Activated CD8-positive, alpha-beta memory T cell treated with anti-CD3 and anti-CD28 coated beads for 1 hour (primary cell): ENCODE measurements at places on chromosomes 3 and 15.

- DNase-seq = no peak
Measured at GRCh38 chr3:30835667-30836066, 58.8 kb downstream of the GADL1 start.

- DNase-seq = no peak
Measured at GRCh38 chr3:37971467-37971866, 19.1 kb upstream of the VILL start.

- no peak for DNase-seq
Measured at GRCh38 chr15:91050128-91050455, 27.7 kb upstream of the VPS33B start.

- DNase-seq = no peak
Measured at GRCh38 chr15:52514482-52514881, 14.2 kb downstream of the MYO5A start.

GRCh38 chr15:62896969-62897486, 145.5 kb upstream of the TPM1 start:
- DNase-seq = no peak

- no peak for DNase-seq
Measured at GRCh38 chr3:132870541-132870940, 148.3 kb upstream of the NPHP3 start.

DNA sequence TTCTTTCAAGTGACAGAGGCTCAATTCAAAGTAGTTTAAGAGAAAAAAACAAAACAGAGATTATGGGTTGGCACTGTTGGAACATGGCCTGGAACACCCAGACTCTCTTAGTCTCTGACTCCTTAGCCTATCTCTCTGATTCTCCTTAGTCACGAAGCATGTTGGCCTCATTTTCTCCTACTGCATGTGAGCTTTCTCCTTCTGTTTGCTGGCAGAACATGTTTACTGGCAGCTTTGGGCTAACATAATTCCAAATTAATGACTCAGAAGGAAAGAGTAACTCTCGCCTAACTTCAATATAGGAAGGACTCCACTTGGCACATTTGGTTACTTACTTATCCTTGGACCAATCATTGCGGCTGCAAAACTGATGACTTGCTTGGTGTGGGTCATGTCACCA, 21.7 kb upstream of the CCDC39 start:
- no peak for DNase-seq

DNA sequence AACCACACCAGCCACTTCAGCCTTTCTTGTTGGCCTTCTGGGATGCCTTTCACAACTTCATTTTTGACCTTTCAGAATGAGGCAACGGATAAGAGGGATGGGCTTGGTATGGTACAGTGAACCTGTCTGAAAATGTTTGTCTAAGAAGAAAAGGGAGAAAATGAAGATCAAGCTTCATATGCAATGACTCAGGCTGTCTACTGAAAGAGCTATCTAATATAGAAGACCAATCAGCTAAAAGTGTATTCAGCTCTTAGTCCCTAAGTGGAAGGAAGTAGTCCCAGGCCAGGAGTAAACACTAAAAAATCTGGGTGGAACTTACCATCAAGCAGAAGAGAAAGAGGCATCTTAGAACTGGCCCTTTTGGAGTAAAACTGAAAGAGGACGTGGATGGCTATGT, 12.2 kb upstream of the UPK1B start:
- no peak for DNase-seq

DNA sequence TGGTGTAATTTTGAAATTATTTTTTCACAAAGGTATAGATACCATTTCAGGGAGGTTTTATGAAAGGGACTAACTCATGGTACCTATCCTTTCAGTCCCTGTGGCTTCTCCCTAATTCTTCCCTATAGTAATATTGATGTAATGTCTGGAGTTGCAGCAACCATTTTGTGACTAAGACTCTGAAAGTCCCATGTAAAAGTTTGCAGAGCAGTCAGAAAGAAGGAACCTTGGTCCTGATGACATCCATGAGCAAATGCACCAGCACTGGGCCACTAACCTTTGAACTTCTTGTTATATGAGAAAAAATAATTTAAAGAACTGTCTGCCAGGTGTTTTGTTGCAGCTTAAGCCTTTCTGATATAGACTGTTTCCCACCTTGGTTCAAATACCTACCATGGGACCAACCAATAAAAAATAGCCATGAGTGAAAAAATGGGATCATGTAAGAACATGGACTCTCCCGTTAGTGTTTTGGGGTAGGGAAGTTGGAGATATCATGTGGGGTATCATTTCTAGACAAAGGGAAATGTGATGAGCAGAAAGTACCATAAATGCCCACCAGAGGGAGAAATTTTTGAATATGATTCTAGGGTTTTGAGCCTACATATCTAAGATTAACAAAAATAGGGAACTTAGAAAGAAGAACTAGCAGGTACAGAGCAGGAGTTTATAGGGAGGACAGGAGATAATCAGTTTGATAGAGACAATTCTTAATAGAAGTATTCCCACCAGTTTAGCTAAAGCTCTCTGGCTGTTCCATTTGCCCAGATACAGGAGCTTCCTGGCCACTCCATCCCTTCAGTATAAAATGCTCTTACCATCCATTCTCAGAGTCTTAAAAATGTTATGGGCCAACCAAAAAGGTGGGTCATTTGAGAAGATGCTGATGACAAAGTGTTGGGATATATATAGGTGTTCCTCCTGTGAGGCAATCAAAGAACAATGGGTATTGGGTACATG, 3.4 kb upstream of the CPOX start:
- DNase-seq = no peak

DNA sequence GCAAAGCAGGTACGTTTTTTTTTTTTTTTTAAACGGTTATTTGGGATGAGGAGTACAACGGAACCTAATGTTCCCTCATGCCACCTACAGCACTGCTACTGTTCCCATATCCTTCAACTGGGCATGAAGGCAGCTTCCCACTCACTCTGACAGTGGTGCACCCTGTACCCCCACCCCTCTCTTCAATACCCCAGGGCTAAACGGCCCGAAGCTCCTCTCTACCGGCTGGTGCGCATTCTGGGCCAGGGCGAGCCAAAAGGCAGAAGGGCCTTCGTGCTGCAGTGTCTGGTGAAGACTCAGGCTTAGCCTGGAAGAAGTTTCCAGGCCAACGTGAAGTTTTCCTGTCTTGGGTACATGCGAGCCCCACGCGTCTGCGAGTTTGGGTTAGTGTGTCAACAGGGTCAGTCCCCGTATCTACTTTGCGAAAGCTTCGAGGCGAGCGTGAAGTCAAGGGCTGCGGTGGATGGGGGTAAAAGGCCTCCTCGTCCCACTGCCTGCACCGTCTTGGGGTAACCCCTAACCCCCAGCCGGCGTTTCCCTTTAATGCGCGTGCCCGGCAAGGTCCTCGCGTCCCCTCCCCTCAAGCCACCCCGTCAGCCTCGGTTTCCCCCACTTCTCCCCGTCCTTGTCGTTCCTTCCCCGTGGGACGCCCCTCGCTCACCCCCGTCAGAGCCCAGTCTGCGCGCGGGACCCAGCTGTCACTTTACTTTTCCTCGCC, 765 bp upstream of the UBE2E2 start:
- DNase-seq = no peak

GRCh38 chr15:43196760-43197548, 11.8 kb downstream of the CCNDBP1 start:
- no peak for DNase-seq

DNA sequence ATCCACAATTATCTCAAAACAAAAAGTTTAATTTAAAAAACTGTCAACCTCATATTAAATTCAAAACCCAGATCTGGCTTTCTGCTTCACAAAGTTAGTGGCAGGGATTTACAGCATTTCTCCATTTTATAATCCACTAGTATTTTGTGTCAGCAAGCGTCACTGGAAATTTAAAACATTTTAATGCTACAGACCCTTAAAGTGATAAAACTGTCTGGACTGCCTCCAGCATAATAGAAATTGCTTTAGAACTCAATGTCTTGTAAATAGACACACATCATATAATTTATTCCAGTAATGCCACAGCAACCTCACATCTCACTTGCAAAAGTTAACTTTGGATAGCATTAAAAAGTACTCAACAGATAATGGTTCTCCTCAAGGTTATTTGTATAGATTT, 116.1 kb downstream of the ULK4 start:
- DNase-seq = no peak

- no peak for DNase-seq
Measured at GRCh38 chr3:144054766-144055165, 83.1 kb downstream of the DIPK2A start.

GRCh38 chr15:67992834-67993233, 61.3 kb upstream of the PIAS1 start:
- no peak for DNase-seq

DNA sequence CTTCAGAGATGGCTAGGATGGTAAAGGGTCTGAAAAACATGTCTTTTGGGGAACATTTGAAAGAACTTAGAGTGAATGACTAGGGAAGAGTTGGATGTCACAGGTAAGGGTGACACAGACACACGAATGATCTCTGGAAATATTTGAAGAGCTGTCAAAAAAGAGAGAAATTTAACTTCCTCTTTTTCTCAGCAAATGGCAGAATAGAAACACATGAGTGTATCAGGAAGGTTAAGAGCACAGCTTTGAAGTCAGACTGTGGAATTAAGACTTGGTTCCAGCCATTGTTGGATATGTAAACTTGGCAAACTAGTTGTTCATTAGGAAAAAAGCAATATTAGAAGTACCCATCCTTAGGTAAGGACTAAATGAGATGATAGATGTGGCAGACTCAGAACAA, 117.7 kb downstream of the IMPG2 start:
- DNase-seq = no peak

GRCh38 chr15:36658312-36658711, 78.9 kb downstream of the CDIN1 start:
- DNase-seq = no peak

DNA sequence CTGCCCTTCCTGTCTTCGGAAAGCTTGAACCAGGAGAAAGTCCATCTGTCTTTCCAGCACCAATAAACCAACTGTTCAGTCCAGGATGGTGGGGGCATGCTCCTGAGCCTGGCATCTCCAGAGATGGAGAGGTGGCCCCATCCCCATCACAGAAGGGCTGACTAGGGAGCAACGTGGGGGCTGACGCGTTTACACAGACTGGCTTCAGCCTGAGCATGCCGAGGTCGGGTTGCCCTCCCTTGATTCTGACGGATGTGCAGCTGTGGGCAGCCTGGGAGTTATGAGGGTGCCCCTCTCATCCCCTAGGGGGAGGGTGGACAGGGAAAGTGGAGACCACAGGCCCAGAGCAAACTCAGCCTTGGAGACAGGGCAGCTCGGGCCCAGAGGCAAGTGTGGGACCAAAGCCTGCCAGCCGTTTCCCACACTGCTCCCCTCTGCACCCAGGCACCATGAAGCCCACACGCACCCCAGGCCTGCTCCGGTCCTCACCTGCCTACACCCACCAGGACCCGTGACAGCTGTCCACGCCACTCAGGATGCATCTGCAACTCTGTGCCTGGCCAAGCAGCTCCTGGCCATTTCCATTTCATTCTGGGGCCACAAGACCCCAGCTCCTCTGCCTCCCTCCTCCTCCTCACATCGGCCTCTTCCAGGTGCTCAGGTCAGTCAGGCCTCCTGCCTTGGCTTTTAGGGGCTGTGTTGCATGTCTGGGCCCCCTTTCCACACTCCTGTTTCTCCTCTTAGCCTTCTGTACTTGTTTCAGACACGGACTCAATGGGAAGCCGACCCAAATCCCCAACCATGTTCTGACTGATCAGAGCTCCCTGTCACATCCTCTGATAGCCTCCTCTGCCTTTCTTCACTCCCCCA, 48.2 kb upstream of the SLC41A3 start:
- DNase-seq = no peak

DNA sequence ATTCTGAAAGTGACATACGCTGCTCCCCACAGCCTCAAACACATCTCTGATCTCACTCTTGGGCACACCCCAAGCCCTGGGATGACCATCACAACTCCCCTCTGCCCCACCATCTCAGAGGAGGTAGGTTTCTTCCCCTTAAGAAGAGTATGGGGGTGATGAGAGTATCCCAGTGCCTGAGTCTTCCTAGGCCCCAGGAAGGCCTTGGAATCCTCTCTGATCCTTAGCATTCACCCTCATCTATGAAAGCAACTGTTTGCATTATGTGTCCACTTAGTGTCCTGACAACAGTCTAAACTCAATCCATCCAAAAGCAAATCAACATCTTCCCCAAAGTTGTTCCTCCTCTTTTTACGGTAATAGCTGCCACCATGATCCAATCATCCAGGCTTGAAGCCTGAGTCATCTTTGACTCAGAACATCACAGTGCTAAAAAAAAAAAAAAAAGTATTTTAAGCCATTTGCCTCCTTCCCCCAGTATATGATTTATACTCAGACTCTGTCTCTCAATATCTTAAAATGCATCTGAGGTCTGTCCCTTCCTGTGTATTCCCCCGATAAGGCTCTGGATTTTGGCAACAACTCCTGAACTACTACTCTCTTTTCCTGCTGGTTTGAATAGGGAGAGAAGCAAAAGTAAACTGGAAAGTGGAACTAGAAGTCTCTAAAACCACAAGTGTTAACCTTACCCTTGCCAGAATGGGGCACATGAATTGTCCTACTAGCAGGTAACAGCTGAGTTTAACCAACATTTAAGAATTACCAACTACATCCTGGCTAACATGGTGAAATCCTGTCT, 22.5 kb downstream of the POPDC2 start:
- no peak for DNase-seq

DNA sequence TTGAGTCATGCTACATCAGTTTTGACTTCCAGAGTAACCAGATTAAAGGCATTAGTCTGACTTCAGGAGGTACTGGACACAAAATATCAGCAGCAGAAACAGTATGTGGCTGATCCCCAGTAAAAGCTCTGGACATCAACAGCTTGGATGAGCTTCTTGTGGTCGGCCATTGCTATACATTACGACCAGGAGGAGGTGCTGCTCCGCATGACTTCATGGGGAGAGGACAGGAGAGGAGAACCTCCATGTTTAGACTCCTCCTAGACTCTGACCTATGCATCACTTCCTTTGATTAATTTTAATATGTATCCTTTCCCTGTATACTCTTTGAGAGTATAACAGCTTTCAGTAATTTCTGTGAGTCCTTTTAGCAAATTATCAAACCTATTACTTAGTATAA, 285.6 kb upstream of the ARHGEF26 start:
- no peak for DNase-seq

- no peak for DNase-seq
Measured at GRCh38 chr3:115436767-115437301, 186.5 kb upstream of the GAP43 start.

DNA sequence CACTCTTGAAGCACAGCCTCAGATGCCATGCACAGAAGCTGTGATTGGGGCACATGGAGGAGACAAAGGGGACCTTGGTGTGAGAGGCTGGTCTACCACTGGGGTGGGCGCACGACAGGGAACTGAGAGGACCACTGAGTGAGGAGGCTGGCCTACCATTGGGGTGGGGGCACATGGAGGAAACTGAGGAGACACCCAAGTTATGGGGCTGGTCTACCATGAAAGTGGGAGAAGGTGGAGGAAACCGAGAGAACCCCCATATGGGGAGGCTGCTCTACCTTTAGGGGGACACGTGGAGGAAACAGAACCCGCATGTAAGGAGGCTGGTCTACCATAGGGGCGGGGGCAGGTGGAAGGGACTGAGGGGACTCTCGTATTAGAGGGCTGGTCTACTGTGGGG, 153.4 kb downstream of the FBLN2 start:
- no peak for DNase-seq

- no peak for DNase-seq
Measured at GRCh38 chr15:75649848-75650247, 2.1 kb downstream of the SNX33 start.
